ENCODE measurements at places on chromosomes 2 and 18.

DNA sequence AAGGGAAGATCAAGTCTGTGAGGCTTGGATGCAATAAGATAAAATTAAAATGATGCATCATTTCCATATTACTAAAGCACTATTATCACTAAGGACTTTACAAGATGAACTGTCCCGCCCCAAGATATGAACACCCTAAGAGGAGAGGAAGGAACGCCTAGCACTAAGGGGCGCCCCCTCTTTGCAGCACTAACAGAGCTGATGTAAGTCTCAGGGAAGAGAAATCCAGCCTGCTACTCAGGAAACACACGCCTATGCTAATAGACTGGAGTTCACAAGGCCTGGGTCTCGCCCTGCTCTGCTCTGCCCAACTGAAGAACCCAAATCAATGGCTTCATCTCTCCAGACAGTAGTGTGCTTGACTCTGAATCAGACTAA is 6.1 kb downstream of the INO80C start:
- DNase-seq: no peak

- DNase-seq: no peak
These were observed 328 bp upstream of the PASK start for GRCh38 chr2:241149675-241149924.

- peak; percentile 28 for DNase-seq
These were observed 50.7 kb upstream of the ARL5A start for GRCh38 chr2:151878655-151879563.

- DNase-seq: no peak
These were observed 128.2 kb downstream of the MCFD2 start for GRCh38 chr2:46787364-46787763.

DNA sequence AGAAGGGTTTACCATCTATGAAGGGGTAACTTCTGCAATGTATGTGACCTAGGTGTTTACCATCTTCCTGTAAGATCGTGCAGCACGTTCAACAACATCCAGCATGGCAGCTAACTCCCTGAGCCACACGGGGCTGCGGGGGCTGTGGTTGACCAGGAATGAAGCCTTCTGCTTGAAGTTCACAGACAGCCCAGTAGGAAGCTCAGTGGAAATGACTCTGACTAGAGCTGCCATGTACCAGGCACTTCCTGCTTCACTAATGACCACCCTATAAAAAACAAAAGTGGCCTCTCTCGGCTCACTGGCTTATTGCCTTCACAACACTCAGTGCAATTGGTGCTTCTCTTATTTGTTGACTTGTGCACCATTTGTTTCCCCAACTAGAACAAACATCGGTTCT is 99.7 kb upstream of the SMAD7 start:
- DNase-seq: no peak

DNA sequence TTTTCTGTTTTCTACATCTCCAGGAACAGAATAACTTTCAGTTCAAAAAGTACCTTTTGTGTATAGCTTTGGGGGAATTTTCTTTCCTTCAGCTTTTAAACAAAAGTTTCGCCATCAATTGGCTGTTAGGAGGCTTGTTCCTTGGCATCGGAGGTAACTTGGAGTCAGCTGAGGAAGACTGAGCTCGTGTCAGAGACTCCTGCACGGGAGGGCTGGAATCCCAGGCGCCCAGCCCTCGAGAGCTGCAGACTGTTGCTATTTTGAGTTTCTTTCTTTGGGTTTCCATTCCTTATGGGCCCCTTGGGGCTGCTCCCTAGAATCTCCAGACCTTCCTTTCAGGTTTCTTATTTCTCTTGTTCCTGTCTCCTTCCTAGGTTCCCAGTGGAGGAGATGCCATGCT is 8.1 kb downstream of the EMILIN2 start:
- DNase-seq: peak; percentile 47

GRCh38 chr18:52278191-52278590 is 61.8 kb upstream of the DCC start:
- no peak for DNase-seq
